ENCODE measurements at places on chromosomes 6 and 20.

DNA sequence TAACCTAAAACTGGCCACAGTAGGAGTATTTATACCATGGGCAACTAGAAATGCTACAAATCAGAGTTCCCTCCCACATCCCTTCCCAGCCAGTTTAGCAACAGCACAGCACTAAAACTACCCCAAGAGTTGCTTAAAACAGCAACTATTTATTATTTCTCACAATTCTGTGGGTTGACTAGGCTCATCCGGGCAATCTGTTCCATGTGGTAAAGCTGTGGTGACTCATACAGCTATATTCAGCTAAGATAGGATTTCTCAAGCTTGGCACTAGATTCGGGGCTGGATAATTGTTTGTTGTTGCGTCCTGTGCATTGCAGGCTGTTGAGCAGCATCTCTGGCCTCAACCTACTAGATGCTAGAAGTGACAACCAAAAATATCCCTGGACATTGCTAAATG is 8.6 kb upstream of the HECA start:
- DNase-seq = no peak

DNA sequence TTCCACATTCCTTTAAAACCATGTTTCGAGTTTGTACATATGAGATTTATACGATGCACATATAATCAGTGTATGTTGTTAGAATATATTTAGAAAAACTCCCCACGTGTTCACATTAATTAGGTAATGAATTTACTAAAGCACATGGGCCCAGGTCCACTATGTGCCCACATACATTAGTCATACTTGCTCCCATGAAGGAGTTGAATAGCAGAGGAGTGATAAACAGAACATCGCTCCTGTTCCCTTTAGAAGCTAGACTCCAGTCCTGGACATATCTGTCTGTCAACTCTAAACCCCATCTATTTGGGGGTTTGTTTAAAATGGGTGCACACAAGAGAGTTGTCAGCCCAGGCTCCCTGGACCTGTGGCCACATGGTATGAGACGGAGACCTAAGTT is 108.1 kb upstream of the TIAM2 start:
- no peak for DNase-seq

DNA sequence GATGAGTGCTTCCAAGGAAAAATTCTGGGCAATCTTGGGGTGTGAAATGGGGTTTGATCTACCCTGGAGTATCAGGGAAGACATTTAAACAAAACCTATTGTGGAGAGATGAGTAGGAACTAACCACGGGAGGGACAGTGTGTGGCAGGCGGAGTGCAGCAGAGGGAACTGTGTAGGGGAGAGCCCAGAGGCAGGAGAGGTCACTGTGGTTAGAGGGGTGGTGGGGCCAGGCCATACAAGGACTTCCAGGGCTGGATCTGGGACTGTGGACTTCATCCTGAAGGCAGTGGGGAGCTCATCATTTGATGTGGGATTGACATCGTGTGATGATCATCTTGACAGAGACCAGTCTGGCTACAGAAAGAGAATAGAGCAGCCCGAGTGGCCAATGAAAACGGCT is 89.0 kb downstream of the TOX2 start:
- DNase-seq = no peak

DNA sequence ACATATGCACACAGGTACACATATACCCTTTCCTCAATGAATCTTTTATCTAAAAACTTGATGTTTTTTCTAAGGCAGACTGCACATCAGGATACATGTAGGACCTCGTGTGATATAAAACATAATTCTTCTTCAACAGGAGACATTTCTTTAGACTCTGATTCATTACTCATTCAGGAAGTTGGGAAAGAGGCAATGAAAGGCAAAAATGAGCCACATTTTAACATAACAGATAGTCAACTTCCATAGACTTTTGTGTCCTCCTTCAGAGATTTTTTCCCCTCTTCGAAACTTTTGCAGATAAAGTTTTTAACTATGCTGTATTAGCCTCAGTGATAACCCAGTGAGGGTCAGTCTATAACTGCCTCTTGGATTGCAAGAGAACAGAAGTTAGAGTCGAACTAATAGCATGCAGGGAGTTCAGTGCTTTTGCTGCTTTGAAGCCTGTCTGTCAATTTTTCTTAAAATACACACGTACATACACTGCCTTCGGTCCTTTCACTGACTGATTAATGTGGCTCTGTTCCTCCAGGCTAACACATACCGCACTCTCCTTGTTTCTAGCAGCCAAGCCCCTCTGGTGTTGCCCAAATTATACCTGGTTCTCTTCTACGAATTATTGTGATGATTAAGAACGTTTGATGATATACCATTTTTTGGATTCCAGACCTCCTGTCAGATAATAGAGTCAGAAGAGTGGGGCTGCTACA is 562.5 kb upstream of the MAP3K7 start:
- DNase-seq = no peak

DNA sequence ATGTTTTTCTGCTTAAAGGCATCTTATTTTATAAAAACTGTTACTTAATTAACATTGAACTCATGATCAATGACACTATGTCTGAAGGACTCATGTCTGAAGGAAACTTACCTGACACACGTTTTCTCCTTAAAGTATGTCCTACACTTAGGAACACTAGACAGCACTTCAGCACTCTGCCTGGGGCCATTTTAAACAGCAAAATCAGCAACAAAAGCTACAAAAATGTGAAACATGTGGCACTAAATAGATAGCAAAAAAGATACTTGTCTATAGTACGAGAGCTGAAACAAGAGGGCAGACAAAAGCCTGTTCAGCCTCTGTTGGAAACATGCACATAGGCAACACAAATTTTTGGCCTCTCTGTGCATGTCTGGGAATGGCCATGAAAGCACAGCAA is 93.5 kb upstream of the TMEM30A start:
- no peak for DNase-seq
